ENCODE measurements at places on chromosomes 4 and X.

GRCh38 chr4:80529026-80529425 is 193.5 kb downstream of the CFAP299 start:
- DNase-seq, result no peak

- no peak for DNase-seq
These were observed 48.5 kb downstream of the NELFA start for GRCh38 chr4:1960170-1960825.

GRCh38 chr4:19348746-19349145 is 903.0 kb upstream of the SLIT2 start:
- DNase-seq, result no peak

DNA sequence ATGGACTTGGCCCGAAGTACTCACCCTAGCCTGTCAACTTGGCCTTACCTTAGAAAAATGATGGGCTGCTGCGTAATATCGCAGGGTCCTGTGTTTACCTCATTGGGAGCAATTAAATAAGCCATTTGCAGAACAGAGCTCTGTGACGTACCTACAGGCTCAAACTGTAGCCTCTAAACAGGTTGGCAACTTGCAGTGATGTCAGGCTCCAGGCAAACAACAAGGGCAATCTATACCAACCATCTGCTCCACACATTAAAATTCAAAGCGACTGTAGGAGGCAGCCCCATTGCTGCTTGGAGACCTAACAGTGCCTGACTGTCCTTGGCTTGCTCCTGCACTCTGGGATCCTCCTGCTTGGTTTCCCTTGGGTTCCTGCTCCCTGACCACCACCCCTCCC is 17.2 kb downstream of the VGLL1 start:
- no peak for DNase-seq

- DNase-seq, result no peak
These were observed 117.4 kb upstream of the GPM6A start for GRCh38 chr4:175929441-175929840.

DNA sequence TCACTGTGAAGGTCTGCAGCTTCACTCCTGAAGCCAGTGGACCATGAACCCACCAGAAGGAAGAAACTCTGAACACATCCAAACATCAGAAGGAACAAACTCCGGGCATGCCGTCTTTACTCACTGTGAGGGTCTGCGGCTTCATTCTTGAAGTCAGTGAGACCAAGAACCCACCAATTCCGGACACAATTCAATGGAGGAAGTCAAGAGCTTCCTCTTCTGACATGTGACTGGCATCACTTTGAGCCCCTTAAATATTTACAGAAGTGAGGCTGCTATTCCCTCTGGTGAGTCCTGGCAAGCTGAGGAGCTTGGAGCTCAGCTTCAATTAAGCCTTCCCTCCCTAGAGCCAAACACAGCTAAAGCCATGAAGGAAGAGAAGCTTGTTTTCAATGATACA is 103.5 kb upstream of the SRD5A3 start:
- DNase-seq, result no peak

DNA sequence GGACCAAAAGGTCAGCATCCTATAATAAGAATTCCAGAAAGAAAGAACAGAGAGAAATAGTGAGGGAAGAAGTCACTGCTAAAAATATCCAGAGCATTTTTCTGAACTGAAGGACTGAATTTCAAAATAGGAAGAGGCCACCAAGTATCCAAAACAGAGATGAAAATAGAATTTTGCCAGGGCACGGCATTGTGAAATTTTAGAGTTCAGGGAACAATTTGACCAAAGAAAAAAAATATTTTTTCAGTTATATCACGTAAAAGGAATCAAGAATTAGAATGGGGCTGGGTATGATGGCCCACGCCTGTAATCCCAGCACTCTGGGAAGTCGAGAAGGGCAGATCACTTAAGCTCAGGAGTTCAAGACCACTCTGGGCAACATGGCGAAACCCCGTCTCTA is 65.4 kb downstream of the FGFBP1 start:
- DNase-seq, result no peak

DNA sequence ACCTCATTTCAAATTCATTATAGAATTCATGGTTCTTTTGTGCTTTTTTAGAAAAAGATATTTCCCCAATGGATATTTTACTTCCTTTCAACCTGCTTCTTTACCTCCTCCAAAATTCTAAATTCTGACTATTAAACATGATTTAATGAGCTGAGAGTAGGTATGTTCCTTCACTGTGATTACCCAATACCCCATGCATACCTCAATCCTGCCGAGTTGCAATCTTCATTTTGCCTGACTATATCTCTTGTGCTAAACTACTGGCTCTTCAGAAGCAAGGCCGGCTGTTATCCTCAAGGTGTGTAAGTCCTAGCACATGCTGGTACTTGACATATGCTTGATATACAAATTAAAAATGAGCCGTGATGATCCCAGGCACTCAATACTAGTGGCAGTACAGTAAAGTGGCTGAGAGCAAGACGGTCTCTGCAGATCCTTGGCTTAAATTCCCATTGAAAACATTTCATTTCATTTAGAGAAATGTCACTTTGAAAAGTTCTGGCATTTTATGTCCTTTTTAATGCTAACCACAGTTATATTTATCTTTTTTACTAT is 320.4 kb downstream of the KCNIP4 start:
- no peak for DNase-seq

DNA sequence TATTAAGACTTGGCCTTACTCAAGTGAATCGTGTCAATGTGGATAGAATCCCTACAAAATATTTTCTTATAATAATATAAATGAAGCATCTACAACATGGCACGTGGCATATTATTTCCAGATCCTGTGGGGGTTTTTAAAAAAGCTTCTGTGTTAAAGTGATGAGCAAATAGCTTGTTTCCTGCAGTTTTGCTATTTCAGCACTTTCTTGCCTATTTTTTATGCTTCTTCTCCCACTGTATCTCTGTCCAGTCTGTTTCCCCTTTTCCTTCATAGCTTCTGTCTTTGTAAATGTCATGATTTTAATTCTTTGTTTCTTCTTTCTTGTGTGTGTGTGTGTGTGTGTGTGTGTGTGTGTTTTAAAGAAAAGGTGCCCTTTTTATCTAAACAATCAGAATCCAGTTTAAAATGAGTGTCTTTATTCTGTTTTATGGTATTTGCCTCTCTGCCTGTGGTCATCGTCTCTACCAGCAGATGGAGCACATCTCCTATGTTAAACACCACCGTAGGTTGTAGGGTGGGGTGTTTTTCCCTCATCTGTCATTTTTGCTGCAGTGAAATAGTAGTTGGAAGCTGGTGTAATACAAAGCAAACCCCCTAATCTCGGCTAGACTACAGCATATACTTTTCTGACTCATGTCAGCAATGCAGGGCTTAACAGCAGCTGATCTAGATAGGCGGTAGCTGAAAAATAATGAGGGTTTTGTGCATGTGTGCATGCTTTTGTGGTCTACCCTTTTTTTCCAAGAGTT is 33.1 kb downstream of the FTHL17 start:
- no peak for DNase-seq

DNA sequence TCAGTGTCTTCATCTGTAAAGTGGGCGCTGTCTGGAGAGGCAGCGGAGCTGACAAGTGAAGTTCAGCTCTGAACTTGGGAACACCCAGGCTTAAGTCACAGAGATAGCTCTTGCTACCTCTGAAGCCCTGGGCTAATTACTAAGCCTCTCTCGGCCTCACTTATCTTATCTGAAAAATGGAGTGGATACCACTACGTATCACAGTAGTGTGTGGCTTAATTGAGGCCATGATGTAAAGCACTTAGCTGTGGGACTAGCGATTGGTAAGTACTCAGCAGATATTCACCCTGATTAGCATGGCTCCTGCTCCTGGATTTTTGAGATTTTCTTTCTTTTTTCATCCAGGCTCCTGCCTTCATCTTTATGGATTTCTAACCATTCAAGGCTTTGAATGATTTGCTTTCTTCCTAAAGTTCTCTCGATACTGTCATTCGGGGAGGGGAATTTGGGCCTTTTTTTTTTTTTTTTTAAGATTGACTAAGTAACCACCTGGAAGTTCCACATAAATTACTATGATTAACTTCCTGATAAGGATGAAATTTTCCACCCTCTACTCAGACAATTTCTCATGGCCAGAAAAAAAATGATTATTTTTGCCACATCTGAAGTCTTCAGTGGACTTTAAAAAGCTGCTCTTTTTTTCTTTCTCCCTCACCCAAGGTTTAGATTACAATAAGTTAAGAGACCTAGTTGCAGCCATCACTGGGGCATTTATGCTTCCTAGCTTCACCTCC is 17.1 kb downstream of the LDB2 start:
- no peak for DNase-seq

DNA sequence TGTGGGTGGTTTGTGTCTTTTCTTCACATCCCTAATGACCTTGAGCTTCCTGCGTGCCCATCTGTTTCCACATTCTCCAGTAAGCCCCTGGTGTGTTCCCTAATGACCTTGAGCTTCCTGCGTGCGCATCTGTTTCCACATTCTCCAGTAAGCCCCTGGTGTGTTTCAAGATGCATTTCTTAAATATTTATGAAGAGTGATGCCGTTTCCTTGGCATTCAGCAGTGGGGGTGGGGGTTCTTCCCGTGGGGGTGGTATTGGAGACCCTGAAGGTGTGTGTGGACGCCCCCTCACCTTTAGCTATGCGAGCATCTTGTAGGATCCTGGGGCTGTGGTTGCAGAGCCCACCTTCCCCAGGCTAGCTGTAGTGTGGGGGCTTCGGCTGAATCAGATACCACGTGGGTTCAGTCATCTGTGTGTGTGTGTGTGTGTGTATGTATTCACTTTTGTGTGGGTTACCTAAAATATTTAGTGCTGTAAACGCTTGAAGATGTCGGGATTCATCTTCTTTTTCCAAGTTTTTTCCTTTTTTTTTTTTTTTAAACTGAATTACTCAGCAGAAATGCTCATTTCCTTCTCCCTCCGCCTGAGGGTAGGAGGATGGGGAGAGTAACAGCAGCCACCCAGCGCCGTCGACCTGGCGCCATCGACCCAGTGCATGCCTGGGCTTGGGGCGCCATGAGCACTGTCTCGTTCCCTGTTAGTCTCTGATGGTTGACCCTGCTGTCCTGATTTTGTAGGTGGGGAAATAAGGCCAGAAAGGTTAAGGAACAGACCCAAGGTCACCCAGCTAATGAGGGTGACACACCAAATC is 9.9 kb downstream of the NSG1 start:
- DNase-seq, result no peak

DNA sequence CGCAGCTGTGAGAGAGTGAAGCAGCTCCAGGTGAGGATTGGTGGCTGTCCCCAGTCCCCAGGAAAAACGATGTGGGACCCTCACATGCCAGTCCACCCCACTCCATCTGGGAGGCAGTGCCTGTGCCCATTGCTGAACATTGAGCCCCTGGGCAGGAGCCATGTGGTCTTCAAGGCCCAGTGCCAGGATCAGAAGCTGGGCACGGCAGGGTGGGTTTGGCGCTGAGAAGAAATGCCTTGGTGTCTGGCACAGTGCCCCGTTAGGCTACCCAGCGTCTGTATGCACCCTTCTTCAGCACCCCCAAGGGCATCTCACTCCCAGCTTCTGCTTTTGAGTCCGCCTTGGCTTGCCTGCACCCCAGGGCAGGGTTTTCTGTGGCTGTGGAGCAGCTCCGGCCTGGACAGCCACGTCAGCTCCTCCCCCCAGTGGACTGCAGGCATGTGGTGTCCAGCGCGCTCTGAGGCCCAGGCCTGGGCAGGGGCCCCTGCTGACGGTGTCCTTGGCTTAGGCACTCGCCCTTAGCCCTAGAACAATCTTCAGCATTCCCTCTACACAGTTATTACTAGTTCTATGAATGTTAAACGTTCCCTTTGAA is 28.6 kb downstream of the RGS12 start:
- no peak for DNase-seq

GRCh38 chrX:123475068-123475724 is 257.7 kb downstream of the THOC2 start:
- no peak for DNase-seq

GRCh38 chrX:16946971-16947562 is 609 bp downstream of the REPS2 start:
- DNase-seq, result no peak

DNA sequence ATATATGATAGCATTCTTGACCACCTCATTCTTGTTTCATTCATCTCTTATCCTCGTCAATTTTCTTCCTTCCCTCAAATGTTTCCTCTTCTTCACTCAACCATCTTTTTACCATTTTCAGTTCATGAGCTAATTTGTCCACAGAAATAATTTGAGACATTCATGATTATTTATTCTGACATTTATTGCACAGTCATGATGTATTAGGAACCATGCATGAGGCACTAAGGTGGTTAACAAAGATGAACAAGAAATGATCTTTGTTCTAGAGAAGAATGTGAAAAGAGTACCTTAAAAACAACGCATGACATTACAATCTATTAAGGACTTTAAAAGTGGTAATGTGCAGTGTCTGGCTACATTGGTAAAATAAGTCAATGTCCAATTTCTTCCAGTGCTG is 27.9 kb downstream of the TEC start:
- no peak for DNase-seq

GRCh38 chrX:16524316-16524715 is 125.6 kb upstream of the S100G start:
- no peak for DNase-seq

- no peak for DNase-seq
These were observed 62.2 kb downstream of the ANXA3 start for GRCh38 chr4:78613522-78614321.

DNA sequence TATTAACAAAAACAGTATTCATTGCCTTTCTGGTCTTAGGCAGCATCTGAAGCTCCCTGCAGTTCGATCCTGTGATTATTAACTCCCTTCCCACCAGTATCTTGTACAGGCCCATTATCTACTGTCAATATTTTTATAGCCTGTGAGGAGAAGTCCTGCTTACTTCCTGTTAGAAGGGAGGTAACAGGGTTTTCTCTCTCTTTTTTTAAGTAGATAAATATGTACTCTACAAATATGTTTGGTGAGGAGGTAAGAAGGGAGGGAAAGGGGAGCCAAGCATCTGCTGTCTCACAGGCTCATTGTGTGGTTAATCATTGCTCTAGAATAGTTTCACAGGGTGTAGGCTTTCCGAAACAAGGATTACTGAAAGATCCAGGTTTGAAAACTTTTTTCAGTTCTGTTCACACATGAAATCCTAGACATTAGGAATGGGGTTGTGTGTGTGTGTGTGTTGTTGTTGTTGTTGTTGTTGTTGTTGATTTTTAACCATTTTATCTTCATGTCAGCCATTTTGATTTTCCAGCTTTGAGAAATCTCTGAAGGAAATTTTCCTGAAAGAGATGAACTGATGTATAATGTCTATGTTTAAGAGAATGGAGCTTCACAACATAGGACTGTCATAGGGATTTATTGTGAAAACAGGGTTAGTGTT is 14.2 kb downstream of the ATOH1 start:
- DNase-seq, result no peak

GRCh38 chrX:124592744-124593143 is 246.4 kb downstream of the SH2D1A start:
- no peak for DNase-seq
